ENCODE measurements at places on chromosomes 4 and X.

GRCh38 chrX:44506678-44507077 lies 36.0 kb downstream of the FUNDC1 start:
- DNase-seq = no peak

DNA sequence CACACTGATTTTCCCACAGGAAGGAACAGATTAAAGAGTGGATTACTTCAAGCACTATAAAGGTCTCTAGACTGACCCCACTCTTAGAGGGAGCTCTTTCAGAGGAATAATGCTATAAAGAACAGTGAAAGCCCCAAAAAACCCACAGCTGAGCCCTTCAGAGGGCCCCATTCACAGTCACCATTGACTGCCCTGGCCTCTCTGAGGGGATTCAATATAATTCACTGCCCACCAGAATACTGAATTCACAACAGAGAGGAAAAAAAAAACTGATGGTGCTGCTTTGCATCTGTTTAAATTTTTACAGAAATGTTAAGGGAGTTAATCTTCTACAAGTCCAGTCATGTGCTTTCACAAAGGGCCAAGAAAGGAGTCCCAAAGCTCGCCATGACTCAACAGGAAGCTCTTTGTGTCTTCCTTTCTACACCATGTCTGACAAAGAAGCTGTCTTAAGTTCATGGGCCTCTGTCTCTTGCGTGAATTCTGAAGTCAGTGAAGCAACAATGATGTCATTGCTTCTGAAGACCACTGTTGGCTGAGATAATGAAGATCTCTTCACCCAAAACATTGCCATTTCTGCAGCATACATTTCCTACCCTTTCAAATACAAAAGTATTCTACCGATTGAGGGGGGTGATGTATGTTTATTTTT lies 174.9 kb downstream of the ADAMTS3 start:
- DNase-seq = no peak

GRCh38 chrX:107559506-107559905 lies 68.8 kb upstream of the PRPS1 start:
- no peak for DNase-seq

DNA sequence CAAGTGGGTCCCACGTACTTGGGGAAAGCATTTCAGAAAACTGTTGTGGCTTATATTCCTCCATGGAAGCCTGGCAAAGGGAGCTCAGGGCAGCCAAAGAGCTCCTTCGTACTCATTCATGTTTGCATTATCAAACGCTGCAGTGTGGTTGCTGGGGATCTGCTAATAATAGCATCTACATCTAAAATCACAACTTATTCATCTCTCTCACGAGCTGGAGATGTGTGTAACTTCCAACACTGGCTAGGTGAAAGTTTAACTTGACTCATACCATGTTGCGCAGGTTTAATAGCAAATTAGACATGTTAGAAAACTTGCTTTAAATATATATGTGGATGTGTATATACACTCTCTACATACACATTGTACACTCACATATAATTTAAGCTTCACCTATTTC lies 415.1 kb downstream of the AFF2 start:
- DNase-seq = no peak

DNA sequence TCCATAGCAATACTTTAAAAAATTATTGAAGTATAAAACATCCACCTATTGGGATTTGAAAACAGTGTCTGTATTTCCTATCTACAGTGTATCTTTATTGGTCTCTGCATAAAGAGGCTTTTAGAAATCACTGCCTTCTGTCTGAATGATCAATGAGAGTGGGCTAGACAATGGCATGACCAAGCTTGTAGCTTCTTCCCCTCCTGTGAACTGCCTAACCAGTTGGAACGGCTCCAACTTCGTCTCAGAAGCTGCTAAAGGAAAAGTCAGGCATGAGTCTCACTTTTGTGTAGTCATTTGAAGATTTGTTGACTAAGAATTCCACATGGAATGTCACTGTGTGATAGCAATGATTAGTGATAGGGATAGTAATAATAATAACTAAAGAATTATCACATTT lies 64.2 kb downstream of the INTS12 start:
- DNase-seq = no peak

DNA sequence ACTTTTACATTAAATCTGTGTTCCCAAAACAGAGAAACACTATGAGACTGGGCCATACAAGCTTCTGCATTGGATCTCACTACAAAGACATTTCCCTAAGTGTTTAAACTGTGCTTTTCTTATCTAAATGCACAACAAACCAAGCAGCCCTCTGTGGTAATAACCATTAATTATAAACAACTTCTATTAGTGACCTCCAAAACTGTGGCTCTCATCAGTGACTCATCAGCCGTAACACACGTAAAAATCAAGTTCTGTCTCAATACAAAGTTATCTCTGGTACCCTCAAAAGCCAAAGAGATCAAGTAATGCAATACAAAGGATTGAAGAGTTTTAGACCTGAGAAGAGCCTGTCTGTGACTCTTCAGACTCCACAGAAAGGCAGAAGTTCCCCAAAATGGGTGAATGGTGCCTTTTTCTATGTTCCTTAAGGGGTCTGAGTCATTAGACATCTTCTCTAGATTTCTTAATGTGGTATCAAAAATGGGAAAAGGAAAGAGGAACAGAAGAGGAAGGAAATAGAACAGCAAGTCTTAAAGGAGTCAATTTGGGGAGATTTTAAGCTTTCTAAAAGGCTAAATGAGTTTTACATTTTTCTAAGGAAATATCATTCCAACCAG lies 189.8 kb upstream of the PPP1R2C start:
- DNase-seq = no peak

DNA sequence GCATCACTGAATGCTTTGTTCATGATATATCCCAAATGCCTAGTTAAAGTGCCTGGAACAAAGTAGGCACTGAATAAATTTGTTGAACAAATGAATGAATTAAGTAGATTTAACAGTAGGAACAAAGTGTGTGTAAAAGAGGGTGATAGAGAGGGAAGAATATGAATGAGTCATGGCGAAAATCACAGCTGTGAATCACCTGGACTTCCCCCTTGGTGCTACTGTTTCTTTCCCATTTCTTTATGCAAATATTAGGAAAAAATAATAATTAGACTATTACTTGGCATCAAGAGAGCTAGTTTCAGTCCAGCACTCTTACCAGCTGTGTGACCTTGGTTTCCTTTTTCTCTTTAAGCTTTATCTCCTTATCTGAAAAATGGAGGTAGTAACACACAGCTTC lies 9.2 kb downstream of the SPIN3 start:
- no peak for DNase-seq

- DNase-seq = no peak
Observed at GRCh38 chrX:153861733-153862310, 24.2 kb downstream of the L1CAM start.

DNA sequence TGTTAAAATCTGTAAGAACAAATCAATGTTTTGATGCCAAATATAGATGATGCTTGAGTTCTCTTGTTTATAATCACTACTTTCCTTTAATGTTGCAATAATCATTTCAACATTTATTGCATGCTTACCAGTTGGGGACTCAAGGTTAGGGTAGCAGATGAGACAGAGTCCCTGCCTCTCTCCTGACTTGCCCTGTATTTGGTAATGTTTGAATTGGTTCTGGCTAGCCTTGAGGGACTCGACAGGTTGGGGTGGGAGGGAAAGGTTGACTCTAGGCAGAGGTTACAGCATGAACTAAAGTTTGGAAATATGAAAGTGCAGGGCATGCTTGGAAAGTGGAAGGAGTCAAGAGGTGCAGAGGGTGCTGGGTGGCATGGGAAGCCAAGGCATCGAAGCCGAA lies 2.0 kb downstream of the SEC24B start:
- DNase-seq = no peak

GRCh38 chr4:124111922-124112321 lies 600.6 kb downstream of the ANKRD50 start:
- no peak for DNase-seq

GRCh38 chrX:14919407-14919806 lies 46.2 kb downstream of the MOSPD2 start:
- DNase-seq = no peak

DNA sequence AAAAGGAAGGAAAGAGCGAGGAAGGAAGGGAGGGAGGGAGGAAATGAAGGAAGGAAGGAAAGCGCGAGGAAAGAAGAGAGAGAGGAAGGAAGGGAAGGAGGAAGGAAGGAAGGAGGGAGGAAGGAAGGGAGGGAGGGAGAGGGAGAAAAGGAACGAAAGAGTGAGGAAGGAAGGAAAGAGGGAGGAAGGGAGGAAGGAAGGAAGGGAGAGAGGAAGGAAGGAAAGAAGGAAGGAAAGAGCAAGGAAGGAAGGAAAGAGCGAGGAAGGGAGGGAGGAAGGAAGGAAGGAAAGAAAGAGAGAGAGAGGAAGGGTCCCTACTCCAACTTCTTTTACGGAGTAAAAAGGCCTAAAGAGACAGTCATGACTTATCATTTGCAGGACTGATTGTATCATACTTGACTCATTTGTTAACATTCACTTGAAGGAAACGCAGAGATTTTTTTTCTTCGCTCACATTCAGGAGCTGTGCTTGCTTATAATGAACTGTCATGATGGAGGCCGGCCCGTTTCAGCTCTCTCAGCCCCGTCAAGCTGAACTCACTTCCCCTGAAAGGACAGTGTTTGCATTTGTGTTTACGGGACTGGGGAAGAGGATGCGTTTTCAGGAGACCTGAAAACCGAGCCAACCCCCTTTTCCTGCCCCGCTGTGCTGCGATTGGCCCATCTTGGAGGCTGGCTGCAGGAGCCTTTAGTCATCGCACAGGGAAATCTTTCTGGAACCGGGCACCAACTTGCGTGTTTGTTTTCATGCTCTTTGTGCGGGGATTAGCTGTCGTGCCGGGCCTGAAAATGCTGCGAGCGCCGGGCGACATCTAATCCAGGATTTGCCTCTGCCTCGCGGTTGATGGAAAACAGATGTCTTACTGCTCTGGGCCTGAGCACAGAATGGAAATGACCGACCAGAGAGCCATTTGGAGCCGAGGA lies 17.8 kb downstream of the TRIM2 start:
- no peak for DNase-seq

DNA sequence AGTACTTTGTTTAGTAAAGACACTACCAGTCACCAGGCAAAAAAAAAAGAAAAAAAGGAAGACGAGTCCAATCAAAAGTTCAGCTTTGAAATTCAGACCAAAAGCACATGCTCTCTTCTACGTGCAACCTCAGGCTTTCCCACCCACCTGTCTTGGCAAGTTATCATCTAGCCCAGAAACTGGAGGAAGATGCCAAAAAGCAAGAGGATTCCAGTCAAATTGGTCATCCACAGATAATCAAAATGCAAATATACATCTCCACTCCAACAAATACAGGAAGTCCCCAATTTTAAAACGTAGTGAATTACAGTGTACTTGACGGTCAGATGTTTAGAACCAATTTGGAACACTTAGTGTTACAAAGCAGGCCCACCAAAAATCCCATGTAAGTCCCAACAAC lies 96.5 kb downstream of the PALLD start:
- no peak for DNase-seq

DNA sequence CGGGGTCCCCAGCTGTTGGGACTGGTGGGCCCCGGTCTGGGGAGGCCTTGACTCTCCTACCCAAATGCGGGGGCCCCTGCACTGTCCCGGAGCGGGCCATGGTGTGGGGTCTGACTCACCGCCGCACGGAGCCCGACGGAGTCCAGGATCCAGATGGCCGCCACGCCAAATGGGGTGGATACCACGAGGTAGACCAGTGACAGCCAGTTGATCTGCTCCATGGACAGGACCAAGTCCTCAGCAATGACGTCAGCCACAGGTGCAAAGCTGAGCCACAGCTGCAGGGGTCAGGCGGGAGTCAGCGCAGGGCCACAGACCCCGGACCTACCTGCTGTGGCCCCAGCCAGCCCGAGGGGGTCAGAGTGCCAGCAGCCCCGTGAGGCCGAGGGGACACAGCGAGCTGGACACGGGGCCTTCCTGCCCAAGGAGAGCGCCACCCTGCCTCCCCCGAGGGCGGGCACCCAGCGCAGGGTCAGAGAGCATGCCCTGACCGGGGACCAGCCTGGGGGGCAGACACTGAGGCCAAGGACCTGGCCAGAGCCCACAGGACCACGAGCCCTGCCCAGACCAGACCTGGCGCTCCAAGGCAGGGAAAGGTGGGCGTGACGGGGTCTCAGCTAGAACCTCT lies 2.4 kb downstream of the SLC49A3 start:
- DNase-seq = no peak

All from activated T-cell treated with anti-CD3 and anti-CD28 coated beads for 24 hours (primary cell).